Stromal cell of bone marrow (primary cell): ENCODE measurements at places on chromosomes 1 and 21.
A peak's percentile ranks its signal among the peaks of the same experiment; 100 is the strongest.

DNA sequence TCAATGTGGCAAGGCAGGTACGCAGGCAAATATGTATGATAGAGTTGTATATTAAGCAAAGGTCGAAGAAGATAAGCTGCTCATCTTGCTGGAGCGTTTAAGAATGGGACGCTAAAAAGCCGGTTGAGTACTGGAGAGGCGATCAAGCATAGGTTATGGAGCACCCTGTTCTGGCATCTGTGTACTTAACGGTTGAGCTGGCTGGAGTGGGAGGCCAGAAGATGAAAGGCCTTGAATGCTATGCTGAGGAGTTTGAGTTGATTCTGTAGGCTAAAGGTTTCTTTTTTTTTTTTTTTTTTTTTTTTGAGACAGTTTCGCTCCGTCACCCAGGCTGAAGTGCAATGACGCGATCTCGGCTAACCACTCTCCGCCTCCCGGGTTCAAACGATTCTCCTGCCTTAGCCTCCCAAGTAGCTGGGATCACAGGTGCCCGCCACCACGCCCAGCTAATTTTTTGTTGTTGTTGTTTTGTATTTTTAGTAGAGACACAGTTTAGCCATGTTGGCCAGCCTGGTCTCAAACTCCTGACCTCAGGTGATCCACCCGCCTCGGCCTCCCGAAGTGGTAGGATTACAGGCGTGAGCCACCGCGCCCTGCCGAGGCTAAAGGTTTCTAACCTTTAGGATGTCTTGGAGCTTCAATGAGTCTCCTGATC, 850 bp upstream of the KHDC4 start:
- DNase-seq = no peak

DNA sequence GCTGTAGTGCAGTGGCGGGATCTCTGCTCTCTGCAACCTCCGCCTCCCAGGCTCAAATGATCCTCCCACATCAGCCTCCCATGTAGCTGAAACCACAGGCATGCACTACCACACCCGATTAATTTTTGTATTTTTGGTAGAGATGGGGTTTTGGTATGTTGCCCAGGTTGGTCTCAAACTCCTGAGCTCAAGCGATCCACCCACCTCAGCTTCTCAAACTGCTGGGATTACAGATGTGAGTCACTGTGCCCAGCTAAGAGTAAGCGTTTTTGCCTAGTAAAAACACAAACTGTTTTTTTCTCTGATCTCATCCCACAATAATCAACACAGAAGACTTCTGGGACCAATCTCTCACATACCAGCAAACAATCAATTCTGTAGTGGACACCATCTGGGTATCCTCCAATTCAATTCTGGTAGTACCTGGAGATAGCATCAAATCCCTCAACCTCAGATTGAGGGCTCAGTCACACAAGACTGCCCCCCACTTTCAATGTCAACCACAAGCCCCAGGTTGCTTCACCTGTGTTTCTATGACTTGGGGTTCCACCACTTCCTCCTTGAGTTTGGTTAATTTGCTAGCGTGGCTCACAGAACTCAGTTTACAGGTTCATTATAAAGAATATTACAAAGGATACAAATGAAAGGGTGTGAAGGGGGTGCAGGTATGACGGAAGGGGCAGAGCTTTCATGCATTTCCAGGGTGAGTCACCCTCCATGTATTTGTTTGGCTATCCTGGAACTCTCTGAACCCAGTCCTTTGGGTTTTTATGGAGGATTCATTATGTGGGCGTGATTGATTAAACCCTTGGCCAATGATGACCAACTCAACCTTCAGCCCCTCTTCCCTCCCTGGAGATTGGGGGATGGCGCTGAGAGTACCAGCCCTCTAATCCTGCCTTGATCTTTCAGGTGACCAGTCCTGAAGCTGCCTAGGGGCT, 40.0 kb upstream of the RHOU start:
- no peak for DNase-seq

- no peak for DNase-seq
Observed at GRCh38 chr1:47161298-47162040, 24.2 kb downstream of the CYP4A22 start.

GRCh38 chr1:234617131-234617985, 7.4 kb upstream of the IRF2BP2 start:
- no peak for DNase-seq

GRCh38 chr1:43653893-43654292, 3.9 kb downstream of the KDM4A start:
- no peak for DNase-seq

DNA sequence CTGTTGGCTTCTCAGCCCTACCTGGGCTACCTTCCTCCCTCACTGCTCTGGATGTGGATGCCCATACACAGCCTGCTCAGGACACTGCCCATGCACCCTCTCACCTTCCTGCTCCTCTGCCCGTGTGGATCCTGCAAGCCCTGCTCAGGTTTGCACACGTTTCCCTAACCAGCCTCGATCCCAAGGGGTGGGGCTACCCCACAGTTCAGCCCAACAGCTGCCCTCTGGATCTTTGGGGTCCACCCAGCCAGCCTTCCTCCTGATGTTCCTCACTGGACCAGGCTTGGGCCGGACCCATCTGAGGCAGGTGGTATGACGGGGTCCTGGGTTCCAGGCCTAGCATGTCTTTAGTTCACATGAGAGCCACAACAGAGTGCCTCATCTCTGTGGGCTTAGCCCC, 4.7 kb downstream of the TMEM54 start:
- DNase-seq = no peak

DNA sequence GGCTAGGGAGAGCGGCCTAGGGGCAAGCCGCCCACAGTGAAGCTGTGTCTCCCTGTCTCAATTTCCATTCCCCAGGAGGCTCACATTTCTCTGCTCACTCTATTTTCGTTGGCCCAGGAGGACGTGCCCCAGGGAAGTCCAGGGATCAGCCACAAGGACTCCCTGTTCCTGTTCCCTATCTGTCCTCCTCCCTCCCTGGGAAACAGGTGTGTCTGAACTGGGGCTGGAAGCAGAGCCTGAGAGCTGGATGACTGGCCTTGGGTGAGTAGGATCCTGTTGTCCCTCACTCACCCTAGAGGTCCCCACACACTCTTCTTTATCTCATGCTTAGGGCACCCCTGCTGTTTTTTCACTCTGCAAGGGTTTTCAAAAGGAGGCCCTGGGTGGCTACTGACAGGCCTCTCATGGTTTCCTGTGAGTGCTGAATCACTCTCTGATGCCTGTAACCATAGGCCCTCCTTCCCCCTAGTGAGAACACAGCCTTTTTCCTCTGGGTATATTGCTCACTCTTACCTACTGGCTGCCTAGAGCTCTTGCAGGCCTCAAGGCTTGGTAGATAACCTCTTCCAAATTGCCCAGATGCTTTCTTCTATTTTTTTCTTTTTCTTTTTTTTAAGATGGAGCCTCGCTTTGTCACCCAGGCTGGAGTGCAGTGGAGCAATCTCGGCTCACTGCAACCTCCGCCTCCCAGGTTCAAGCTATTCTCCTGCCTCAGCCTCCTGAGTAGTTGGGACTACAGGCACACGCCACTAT, 3.3 kb upstream of the UTP11 start:
- peak; percentile 70 for DNase-seq

DNA sequence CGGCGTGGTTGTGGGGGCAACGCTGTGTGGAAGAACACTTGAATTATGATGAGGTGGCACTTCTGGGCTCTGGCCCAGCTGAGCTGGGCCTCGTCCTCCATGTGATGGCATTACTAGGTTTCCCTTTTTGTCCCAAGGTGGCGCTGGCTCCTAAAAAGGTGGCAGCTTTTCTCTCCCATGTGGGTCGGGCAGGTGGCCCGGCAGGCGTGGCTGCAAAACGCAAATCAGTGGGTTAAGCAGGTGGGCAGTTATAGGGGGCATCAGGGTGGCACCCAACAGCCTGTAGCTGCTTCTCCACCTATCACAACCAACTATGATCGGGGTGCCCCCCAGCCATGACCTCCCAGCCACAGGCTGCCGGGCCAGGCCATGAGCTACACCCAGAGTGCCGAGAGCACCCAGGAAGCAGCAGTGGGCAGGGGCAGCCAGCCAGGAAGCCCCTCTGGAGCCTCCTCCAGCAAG, 59.6 kb downstream of the KCNAB2 start:
- DNase-seq = no peak

- DNase-seq = no peak
Observed at GRCh38 chr1:98113811-98114210, 193.0 kb upstream of the DPYD start.

GRCh38 chr1:16141573-16142336, 14.1 kb downstream of the EPHA2 start:
- DNase-seq = no peak

GRCh38 chr1:78047106-78047505, 1.3 kb downstream of the GIPC2 start:
- no peak for DNase-seq

- no peak for DNase-seq
Observed at GRCh38 chr1:111448482-111448917, 556 bp downstream of the WDR77 start.

DNA sequence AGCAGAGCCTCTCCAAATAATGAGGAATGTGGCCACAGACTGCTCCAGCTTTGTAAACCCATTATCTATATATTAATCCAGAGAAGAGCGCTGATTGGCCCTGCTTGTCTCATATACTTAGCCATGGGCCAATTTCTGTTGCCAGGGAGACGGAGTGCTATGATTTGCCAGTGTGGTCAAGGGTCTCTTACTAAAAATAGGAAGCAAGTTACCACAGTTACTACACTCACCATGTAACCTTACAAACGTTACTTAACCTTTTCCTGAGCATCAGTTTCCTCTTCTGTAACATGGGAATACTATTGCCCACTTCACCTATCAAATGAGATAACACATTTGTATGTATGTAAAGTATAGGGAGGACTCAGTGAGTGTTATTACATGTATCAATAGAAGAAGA, 7.7 kb upstream of the S100A2 start:
- DNase-seq = no peak

GRCh38 chr1:54477153-54477561, 70.9 kb upstream of the ACOT11 start:
- no peak for DNase-seq

- no peak for DNase-seq
Observed at GRCh38 chr1:235145639-235146038, 15.4 kb downstream of the RBM34 start.

GRCh38 chr1:101509370-101509769, 272.6 kb downstream of the S1PR1 start:
- DNase-seq = no peak

DNA sequence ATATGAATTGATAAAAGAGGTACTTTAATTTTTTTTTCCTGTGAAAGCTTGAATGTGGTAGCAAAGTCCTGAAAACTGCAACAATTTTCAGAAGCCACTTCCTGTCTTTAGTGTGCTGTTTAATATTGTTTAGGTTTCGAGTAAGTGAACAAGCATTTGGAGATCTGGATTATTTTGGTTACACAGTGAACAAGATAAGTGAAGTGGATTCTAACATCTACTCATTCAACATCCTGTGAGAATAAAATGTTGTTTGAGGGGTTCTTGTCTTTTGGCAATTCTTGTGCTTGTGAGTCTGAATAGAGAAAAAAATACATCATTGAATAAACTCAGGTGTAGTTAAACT, 35.2 kb upstream of the PLA2G4A start:
- DNase-seq = no peak
